ENCODE measurements at places on chromosomes 4 and X. TPM values are rescaled to one million over a fixed set of nuclear protein-coding genes. Genes with fewer than 3 reads are reported as not detected.

POLN gene
- 2.8 TPM for total RNA-seq

CT45A5 gene
- not detected for total RNA-seq

POU4F2 gene
- not detected for total RNA-seq

CCNA2 gene
- 1.2 TPM for total RNA-seq

DNA sequence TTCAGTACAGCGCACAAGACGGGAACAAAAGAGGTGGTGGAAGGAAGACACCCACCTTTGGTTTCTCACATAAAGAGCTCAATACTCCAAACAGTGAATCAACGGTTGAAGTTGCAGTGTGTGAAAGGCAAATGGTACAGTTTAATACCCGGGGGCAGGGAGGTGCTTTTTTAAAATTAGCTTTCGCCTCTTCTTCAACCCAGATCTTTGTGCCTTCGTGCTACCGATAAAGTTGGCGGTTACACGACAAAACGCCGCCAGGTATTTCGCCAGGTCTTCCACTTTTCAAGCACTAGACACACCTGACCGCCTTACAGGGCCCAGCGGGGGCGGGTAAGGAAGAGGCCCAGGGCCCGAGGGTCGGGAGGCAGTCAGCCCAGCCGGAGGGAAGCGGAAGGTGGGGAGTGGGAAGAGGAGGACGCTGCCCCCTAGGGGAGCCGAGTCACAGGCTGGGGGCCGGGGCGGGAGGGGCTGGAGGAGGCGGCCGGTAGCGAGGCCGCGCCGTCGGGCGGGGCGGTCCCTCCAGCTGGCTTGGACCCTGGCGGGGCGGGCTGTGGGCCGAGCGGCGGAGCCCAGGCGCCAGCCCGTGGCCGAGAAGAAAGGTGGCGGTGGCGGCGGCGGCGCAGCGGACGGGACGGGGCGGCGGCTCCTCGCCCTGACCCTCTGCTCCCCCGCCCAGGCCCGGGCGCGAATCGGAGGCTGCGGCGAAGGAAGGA lies 16.0 kb downstream of the UTP3 start:
- H3K4me3 ChIP-seq: peak overlapping the region; percentile 78
- H3K4me1 ChIP-seq: peaks cover 30% of the 10 kb centered on the region
- H3K36me3 ChIP-seq: no peaks in the 10 kb centered on the region
- DNase-seq: peak; percentile 96

- no peaks in the 10 kb centered on the region for H3K36me3 ChIP-seq
- no peaks in the 10 kb centered on the region for H3K27me3 ChIP-seq
- H3K4me1 ChIP-seq: no peaks in the 10 kb centered on the region
- no peak overlapping the region for H3K4me3 ChIP-seq
- no peak for DNase-seq
- no peak overlapping the region for H3K27ac ChIP-seq
These were observed 108.5 kb downstream of the PHKA2 start for GRCh38 chrX:18875256-18875878.

DNA sequence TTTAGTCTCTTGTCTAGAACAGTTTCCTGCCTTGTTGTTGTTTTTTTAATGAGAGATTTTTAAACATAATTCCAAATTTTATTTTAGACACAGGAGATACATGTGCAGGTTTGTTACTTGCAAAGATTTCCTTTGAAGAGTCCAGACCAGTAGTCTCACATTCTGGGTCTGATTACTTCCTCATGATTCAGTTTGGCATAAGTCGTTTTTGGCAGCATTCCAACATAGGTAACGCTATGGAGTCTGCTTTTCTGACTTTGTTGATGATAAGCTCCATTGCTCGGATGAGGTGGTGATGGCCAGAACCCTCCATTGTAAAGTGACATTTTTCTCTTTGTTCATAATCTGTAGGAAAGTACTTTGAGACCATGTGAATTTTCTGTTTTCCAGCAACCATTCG lies 74.7 kb downstream of the CLCN4 start:
- H3K36me3 ChIP-seq: no peaks in the 10 kb centered on the region
- no peak overlapping the region for H3K27ac ChIP-seq
- DNase-seq: no peak
- no peaks in the 10 kb centered on the region for H3K4me1 ChIP-seq
- H3K27me3 ChIP-seq: no peaks in the 10 kb centered on the region

DNA sequence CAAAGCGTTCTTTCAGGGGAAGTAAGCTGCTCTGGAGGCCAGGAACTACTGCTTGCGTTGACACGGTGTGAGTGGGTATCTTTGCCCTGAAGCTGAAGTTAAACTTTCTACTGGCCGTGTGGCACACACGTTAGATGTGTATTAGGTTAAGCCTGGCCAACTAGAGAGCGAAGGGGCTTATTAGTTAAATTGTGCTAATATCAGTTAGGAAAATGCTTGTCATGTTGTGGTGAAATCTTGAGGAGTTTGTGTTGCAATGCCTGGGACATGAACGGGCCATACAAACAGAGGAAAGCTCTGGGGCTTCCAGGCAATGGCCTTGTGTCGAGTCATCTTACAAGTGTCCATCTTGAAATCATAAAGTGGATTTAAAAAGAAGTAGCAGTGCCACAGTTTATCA lies 62.6 kb downstream of the NSUN7 start:
- DNase-seq: no peak
- no peak overlapping the region for H3K27ac ChIP-seq
- H3K36me3 ChIP-seq: peaks cover 27% of the 10 kb centered on the region
- no peak overlapping the region for H3K4me3 ChIP-seq
- H3K27me3 ChIP-seq: no peaks in the 10 kb centered on the region

- H3K4me1 ChIP-seq: no peaks in the 10 kb centered on the region
- peak; percentile 49 for DNase-seq
- peak within 1 kb of the TSS; percentile 47 for H3K27ac ChIP-seq
These were observed at the start of gene HSPA4L for GRCh38 chr4:127782275-127783025. HSPA4L (plus strand) TSS chr4:127782322; CDS start chr4:127782551, 229 bp downstream.

DNA sequence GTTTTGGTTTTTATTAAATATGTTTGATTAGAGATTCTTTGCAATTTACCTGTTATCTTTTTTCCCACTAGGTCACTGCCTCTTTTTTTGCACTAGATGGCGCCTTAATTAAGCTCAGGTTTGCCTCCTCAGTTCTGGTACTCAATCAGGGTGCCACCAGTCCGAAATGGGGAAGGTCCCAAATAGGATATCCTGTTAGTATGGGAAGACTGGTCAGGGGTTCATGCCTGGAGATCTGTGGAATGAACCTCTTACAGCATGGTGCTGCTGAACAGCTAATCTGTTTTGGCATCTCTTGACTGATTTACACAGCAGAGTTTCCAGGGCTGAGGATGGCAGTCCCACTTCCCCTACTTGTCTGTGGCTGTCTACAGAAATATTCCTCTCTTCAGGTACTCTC lies 24.2 kb upstream of the VSIG1 start:
- H3K27me3 ChIP-seq: no peaks in the 10 kb centered on the region
- H3K4me1 ChIP-seq: no peaks in the 10 kb centered on the region
- no peak for DNase-seq
- no peak overlapping the region for H3K4me3 ChIP-seq
- H3K27ac ChIP-seq: no peak overlapping the region

- no peak overlapping the region for H3K4me3 ChIP-seq
- H3K4me1 ChIP-seq: no peaks in the 10 kb centered on the region
- H3K27ac ChIP-seq: no peak overlapping the region
- no peaks in the 10 kb centered on the region for H3K36me3 ChIP-seq
- DNase-seq: no peak
- no peaks in the 10 kb centered on the region for H3K27me3 ChIP-seq
These were observed 35.5 kb upstream of the AMELX start for GRCh38 chrX:11257711-11258110.

AMOT gene
- 11.8 TPM for total RNA-seq

ARHGAP36 gene
- total RNA-seq: not detected

DNA sequence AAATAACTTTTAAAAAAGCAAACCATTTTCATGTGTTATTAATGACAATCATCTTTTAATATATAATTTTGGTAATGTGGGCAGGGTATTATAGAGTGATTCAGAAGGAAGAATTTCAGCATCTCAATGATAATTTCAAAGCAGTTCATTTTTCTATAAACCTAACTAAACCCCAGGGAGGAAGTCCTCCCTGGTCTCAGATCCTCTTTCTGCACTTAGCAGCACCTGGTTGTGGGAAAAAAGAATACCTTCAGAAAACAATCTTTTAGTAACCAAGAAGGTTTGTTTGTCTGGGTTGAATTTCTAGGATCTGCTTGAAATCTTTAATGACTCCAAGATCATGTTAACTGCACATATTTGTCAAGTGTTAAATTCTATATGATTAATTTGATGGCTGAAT lies 29.9 kb downstream of the DKK2 start:
- no peak overlapping the region for H3K27ac ChIP-seq
- no peaks in the 10 kb centered on the region for H3K36me3 ChIP-seq
- H3K4me3 ChIP-seq: no peak overlapping the region
- no peaks in the 10 kb centered on the region for H3K4me1 ChIP-seq

GRCh38 chrX:95350774-95351488 lies 1333.7 kb upstream of the DIAPH2 start:
- H3K27ac ChIP-seq: no peak overlapping the region
- H3K4me3 ChIP-seq: no peak overlapping the region
- H3K27me3 ChIP-seq: no peaks in the 10 kb centered on the region

SSX1 gene
- not detected for total RNA-seq

DNA sequence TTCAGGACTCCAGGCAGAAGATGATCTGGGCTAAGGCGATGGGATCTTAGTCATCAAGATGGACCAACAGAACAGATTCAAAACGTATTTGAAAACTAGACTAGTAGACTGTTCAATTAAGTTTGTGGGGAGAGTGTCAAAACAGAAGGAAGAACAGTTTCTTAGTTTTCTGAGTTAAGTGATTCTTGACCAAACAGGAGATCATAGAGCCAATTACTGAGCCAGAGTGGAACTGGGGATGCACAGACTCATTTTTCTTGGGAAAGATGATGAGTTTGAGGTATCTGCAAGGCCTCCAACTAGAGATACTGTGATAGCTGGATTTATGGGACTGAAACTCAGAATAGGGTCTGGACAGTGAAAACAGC lies 119.5 kb downstream of the REELD1 start:
- H3K27ac ChIP-seq: no peak overlapping the region
- peaks cover 7% of the 10 kb centered on the region for H3K4me1 ChIP-seq
- H3K36me3 ChIP-seq: no peaks in the 10 kb centered on the region
- no peak overlapping the region for H3K4me3 ChIP-seq

- H3K27me3 ChIP-seq: no peaks in the 10 kb centered on the region
- no peak overlapping the region for H3K27ac ChIP-seq
- H3K4me1 ChIP-seq: no peaks in the 10 kb centered on the region
- DNase-seq: no peak
These were observed 112.5 kb upstream of the HAND2 start for GRCh38 chr4:173642509-173642908.

DNA sequence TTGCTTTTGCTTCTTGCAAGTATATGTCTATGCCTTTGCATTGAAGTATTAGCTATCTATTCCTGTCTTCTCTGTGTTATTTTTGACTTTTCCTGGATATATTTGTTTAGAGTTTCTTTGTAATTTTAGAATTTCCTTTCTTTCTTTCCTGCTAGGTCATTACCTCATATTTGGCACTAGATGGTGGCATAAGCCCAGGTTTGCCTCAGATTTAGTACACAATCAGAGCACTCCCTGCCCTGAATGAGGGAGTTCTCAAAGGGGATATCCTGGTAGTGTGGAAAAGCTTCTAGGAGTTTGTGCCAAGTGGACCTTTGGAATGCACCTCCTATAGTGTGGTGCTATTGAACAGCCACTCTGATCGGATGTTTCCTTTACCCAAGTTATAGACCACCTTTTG lies 181.6 kb downstream of the UGT8 start:
- no peaks in the 10 kb centered on the region for H3K4me1 ChIP-seq
- no peak overlapping the region for H3K27ac ChIP-seq
- DNase-seq: no peak

- peak overlapping the region; percentile 11 for H3K4me3 ChIP-seq
- H3K27ac ChIP-seq: peak overlapping the region; percentile 82
- H3K27me3 ChIP-seq: no peaks in the 10 kb centered on the region
- H3K36me3 ChIP-seq: peaks cover 3% of the 10 kb centered on the region
- H3K4me1 ChIP-seq: peaks cover 33% of the 10 kb centered on the region
These were observed 278 bp downstream of the RELL1 start for GRCh38 chr4:37685823-37686372.

GRCh38 chr4:125464146-125464545 lies 149.4 kb downstream of the FAT4 start:
- H3K4me1 ChIP-seq: no peaks in the 10 kb centered on the region
- no peak for DNase-seq
- H3K27me3 ChIP-seq: no peaks in the 10 kb centered on the region
- peaks cover 4% of the 10 kb centered on the region for H3K36me3 ChIP-seq
- H3K27ac ChIP-seq: no peak overlapping the region

DNA sequence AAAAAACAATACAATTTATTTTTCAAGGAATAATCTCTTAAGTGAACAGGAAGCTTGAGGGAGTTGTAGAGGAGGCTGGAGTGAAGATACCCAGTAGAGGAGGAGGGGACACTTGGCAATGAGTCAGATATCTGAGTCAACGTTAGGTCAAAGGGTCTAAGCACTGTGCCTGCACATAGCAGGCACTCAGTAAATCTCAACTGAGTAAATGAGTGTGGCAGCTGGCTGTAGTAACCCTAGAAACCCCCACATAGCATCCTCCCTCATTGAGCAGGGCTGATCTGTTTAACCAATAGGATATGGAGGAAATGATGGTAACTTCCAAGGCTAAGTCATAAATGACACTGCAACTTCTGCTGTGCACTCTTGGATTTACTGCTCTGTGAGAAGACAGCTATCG lies 186.0 kb upstream of the FAM241A start:
- H3K27me3 ChIP-seq: no peaks in the 10 kb centered on the region
- no peaks in the 10 kb centered on the region for H3K4me1 ChIP-seq
- no peak for DNase-seq
- no peak overlapping the region for H3K4me3 ChIP-seq
- no peak overlapping the region for H3K27ac ChIP-seq

DNA sequence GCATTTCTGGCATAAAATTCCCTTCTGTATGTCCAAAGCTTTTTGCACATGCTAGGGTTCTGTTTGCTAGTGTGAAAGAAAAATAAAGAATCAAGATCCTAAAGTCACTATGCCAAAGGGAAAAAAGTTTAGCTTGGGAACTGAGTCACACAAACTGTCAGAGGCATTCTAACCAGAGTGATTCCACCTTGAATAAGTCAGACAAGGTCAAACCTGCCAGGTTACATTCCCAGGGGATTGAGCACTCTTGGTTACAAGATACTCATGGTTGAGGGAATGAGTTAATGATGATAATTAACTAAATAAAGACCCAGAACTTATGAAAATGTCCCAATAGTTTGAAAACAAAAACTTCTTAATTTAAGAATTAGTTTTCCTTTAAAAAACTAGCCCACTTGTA lies 13.7 kb upstream of the UGT2B17 start:
- H3K27me3 ChIP-seq: no peaks in the 10 kb centered on the region
- no peak for DNase-seq
- no peak overlapping the region for H3K27ac ChIP-seq
- H3K36me3 ChIP-seq: no peaks in the 10 kb centered on the region

SPARCL1 gene
- total RNA-seq: 569 TPM

DNA sequence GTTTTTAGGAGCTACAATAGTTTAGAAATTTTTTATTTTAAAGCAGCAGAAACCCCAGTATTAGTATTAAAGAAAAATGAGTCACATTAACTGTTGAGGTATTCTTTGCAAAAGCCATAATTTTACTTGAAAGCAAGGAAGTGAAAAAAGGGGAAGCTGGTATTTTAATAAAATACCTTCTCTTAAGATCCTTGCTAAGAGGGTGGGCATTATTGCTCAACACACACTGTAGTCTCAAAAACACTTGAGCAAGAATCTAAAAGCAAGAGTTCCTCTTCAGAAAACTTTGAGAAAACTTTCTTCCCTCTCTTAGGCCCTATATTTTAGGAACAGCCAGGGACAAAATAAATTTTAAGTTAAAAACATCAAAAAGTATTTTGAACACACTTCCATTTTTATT lies 259.4 kb upstream of the DIAPH2 start:
- no peak overlapping the region for H3K4me3 ChIP-seq
- no peaks in the 10 kb centered on the region for H3K4me1 ChIP-seq
- H3K36me3 ChIP-seq: no peaks in the 10 kb centered on the region
- no peak overlapping the region for H3K27ac ChIP-seq
- no peaks in the 10 kb centered on the region for H3K27me3 ChIP-seq
- DNase-seq: no peak

All from thyroid gland (tissue), 4 donors.